ENCODE measurements at places on chromosomes 3 and 15.

- peak; percentile 48 for DNase-seq
Measured at GRCh38 chr3:150925751-150926201, 20.5 kb upstream of the MINDY4B start.

DNA sequence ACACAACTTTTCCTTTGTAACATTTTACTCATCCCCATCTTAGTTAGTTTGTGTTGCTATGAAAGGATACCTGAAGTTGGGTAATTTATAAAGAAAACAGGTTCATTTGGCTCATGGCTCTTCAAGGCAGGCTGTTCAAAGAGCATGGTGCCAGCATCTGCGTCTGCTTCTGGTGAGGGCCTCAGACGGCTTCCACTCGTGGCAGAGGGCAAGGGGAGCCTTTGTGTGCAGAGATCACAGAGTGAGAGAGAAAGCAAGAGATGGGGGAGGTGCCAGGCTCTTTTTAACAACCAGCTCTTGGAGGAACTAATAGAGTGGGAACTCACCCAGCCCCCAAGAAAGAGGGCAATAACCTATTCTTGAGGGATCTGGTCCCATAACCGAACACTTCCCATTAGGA is 23.1 kb downstream of the PLA2G4F start:
- DNase-seq: no peak

DNA sequence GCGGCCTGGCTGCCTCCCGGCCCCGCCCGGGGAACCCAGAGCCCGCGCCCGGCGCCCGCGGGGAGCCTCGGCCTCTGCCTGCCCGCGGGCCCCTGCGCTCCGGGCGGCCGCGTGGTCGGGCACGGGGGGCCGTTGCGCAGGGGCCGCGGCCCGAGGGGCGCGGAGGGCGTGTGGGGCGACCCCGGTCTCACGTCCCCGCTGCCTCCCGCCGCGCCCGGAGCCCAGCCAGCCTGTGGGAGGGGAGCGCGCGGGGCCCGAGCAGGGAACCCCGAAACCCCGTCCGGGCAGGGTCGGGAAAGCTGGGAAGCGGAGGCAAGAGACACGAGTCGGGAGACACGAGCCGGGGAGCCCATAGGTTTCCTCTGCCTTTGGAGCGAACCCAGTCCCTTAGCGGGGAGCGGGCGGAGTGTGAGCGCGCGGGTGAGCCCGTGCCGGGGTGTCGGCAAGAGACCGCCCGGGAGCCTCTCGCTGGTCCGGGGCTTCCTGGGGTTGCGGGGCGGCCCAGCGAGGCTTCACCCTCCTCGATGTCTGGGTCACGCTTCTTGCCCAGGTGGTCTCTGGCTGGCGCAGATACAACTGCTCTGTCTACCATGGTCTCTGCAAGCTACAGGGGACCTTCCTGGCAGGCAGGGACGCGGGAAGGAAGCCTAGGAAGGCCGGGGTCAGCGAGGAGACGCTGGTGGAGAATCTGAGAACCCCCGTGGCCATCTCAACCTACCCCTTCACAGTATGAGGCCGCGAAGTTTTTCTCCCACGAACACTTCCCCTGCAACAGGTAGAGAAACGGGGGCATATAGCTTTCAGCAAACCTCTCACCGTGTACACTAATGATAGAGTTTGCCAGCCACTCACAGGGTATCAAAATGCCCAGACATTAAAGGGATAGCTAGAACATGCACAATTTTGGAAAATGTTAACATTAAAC is 586 bp downstream of the LRRK1 start:
- no peak for DNase-seq

DNA sequence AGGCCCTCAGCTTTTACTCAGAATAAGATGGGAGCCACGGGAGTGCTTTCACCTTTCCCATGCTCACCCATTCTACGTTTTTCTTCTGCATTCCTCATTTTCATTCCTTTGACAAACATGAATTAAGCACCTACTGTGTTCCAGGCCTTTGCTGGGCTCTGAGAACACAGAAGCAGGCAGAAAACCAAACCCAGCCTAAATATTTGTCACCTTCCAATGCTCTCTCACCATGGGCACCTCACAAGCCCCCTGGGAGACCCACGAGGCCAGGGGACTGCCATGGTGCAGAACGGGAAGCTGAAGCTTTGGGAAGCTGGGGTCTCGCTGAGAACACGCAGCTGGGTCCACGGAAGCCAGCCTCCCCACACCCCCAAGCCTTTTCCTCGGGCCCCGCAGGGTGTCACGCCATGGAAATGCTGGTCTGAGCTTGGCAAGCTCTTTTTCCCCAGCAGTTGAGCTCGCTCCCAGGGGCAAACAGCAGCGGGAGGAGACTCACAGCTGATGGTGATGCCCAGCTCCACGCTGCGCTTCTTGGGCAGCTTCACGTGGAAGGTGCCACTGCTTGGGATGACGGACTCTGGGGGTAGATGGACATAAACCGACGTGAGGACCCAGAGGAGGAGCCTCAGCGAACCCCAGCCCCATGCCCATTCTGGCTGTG is 27.7 kb downstream of the GRIP2 start:
- no peak for DNase-seq

DNA sequence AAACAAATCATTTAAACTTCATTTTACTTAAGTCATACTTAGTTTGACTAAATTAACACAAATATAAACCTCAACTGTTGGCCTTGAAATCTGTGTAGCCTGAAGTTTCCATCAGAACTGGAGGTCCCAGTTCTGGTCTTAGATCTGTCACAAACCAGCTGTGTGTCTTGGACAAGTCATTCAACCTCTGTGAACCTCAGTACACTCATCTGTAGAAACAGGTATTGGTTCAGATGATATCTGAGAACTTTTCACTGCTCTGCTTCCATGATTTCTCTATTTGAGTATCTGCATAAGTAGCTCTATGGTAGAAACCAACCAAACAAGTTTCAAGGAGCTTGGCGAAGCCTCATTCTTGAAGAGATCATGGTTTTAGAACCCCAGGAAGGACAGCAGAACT is 60.4 kb upstream of the SLC2A2 start:
- no peak for DNase-seq

- DNase-seq: no peak
Measured at GRCh38 chr3:53303957-53304356, 43.4 kb downstream of the DCP1A start.

DNA sequence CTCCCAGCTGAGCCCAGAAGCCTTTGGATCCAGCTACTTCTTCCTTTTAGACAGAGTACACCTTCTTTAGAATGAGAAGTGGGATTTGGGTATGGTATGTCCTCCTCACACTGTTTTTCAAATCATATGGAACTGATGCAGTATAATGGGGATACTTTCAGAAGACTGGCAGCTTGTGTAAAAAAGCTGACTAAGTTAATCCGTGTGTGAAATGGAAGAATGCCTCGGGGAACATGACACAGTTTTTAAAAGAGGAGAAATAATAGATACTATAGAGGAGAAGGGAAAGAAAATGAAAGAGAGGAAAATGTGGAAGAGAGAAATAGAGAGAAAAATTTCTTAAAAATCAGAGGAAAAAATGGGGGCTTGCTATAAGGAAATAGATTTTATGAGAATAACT is 47.7 kb downstream of the TUSC7 start:
- no peak for DNase-seq

DNA sequence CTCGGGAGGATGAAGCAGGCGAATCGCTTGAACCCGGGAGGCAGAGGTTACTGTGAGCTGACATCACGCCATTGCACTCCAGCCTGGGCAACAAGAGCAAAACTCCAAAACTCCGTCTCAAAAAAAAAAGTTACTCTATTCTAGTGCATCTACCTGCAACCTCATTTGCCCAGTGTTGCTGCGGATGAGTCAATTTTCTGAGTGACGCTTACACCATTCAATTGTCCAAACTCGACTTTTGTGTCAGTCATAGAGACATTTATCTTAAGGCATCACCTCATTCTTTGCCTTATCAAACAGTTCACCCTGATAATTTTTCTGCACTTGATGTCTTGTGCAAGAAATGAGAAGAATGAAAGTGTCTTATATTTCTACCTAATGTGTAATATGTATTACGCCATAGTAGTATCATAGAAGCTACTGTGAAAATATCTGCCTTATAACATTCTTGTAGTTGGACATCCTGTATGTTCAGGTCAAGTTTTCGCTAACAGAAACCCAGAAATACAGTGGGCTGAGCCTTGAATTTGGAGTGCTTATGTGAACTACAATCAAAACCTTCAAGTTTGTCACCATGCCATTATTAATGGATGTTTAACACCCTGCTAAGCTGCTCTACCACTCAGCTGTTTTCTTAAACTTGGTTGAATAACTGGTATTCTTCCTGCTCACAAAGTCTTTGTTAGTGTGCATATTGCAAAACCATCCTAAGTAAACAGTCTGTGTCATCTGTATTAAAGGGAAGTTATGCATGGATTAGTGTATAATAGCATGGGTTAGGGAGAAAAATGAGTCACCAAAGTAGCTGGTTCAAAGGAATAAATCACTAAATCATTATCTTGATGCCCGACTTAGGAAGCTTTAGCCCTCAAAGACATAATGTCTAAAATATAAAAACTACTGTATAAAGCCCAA is 531.0 kb upstream of the NR2F2 start:
- no peak for DNase-seq

DNA sequence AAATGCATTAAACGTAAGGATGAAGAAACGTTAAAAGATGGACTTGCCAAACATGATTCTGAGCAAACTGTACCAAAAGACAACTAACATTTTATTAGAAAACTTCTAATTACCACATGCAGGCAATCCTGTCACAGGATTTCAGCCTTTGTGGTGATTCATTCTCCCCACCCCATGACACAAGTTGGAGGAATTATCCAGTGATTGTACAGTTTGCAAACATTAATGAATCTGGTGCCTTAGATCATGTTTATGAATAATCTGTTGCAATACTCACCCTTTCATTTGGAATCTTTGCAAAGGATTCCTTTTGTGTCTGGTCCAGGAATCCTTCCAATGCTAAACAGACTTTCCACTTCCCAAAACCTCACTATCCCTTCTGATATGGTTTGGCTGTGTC is 23.3 kb upstream of the ERC2 start:
- DNase-seq: no peak

DNA sequence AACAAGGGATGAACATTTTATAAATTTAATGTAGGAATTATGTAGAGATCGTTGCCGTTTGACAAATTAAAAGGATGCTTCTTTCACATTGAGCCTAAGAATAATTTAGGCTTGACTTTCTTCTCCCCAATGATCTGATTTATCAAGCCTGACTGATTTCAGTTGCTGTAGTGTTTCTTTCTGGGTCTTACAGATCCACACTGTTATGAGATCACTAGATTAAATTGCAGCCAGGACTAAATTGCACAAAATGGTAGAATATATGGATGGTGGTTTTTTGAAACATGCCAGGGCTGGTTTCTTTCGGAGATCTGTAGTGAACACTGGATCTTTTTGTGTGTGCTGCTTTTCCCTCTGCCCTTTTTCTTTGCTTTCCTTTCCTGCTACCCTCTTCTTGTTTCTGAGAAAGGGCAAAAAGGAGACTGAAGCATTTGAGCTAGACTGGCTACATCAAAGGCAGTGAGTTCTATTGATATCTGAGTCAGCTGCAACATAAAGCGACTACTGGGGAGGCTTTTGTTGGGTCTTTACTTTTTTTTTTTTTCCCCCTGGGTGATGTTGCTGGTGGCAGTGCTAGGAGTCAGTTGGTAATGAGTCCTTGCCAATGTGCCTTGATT is 83.0 kb downstream of the AKAP13 start:
- no peak for DNase-seq

GRCh38 chr15:42858540-42858939 is 62.0 kb downstream of the TTBK2 start:
- no peak for DNase-seq

- no peak for DNase-seq
Measured at GRCh38 chr3:141336672-141337522, 31.4 kb upstream of the ZBTB38 start.

DNA sequence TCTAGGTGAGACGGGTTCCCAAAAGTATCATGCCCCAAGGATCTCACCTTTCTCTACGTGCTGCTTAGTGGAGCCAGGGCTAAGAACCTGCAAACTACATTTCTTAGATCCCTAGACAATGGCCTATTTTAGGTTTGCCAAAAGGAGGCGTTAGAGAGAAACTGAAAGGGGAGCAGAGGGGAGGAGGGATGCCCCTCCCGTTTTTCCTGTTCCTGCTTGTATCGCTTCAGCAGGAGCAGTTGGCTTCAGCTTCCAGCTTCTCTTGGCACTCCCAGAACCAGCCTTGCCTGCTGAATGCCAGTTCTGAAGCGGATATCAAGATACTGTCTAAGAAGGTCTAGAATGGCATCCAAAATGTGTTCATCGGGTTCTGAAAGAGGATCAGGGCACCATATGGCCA is 58.4 kb upstream of the ABHD17C start:
- no peak for DNase-seq

DNA sequence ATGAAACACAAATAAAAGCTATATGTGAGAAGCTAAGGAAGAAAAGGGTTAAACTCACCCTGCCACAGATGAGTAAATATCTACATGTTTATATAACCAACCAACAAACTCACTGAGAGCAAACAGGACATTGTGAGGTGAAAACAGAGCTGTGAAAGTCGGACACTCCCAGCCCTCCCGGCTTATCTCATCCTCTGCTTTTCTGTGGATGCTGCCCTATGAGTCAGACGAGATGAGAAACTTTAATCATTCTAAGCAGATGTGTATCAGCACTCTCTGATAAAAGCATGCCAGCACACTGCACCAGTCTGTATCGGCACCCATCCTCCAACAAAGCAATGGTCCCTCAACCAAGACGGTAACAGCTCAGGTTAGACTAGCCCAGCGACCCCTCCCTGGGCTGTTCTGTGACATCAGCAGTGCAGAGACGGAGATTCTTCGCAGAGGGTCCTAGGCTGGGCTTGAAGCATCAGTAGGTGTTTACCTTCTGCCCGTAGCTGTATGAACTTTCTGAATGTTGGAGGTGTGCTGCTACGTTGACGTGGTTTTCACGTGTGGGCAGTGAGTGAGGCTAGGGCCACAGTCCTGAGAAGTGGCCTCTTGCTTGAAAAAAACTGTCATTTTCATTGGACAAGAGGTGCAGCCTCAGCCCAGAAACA is 119.8 kb upstream of the ALDH1A3 start:
- no peak for DNase-seq

DNA sequence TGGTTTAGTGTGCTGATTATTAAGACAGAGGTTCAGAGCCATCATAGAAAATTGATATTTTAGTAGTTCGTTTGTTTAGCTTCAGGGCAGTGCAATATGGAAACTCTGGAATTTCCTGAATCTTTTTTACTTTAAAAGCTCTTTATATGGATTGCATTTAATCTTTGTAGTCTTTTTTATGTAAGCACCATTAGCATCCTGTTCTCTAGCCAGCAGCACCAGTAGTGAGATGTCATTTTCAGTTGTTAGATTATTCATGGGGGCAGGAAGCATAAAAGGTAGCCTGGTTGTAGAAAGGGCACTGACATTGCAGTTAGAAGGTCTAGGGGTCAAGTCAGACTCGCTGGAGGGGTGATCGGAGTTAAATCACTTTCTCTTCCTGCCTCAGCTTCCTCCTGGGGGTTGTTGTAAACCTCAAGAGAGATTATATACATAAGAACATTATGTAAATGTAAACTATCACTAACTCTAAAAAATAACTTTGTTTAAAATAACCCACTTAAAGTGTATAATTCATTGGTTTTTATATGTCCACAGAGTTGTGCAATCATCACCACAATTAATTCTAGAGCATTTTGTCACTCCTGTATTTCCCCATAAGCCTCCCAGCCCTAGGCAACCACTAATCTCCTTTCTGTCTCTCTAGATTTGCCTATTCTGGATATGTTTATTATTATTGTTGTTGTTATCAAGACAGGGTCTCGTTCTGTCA is 31.4 kb upstream of the ITPKA start:
- DNase-seq: no peak

GRCh38 chr3:143525408-143525807 is 322.9 kb downstream of the SLC9A9 start:
- DNase-seq: no peak

Data from stimulated activated CD4-positive, alpha-beta T cell treated with anti-CD3 and anti-CD28 coated beads, Interleukin-4, amount 100 ng/mL, for 24 hours (primary cell).